AG09309 (cell line): ENCODE measurements at places on chromosomes 11 and 22.

GRCh38 chr11:130785380-130786116 lies 130.7 kb downstream of the SNX19 start:
- DNase-seq, result no peak

DNA sequence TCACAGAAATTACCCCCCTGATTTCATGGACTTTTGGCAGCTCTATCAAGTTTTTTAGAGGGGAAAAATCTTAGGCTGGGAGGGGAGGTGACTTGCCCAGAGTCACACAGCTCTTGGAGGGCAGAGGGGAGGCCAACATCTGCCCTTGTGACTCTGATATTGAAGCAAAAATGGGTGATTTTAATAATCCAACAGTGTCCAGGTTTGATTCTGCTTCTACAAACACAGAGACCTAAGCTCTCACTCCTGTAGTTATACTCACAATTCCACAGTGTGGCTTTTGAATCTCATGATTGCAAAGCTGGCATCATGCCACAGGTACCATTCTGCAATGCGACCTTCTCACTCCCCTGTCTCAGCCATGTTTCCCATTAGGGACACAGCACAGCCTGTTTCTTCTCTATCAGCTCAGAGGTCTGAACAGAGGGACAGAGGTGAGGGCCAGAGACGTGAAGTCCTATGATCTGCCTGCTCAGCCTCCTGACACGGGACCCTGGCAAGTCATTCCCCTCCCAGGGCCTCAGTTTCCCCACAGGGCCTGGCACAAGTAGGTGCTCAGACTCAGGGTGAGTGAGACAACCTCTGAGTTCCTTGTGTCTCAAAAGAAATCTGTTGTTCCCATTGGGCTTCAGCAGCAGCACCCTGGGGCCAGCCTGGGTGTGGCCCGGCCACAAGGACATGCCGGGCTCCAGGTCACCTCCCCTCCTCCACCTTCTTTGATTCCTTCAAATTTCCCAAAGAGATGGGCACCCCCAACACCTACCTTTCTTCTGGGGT lies 766 bp downstream of the APOL2 start:
- DNase-seq, result no peak

GRCh38 chr22:39215426-39216142 lies 29.2 kb downstream of the PDGFB start:
- no peak for DNase-seq

GRCh38 chr11:74257959-74258553 lies 53.4 kb downstream of the P4HA3 start:
- DNase-seq, result no peak

GRCh38 chr22:46106279-46107022 lies 43.9 kb upstream of the PPARA start:
- no peak for DNase-seq

DNA sequence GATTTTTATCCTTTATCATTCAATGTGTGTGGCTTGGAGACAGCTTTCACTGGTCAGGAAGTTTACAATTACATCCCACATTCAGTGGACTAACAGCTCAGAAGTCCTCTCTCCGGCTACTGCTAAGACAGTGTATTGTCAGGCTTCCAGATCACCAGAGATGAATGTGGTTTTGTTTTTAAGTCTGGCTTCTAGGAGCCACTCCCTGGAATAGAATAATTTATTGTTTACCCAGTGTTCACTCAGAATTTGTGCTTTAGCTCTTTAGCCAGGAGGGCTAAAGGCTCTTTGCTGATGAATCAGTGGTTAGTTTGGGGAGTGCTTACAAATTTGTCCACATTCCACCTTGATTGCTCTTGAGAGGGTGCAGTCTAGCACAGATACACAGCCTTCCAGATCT lies 26.5 kb downstream of the TRIM77 start:
- no peak for DNase-seq

- no peak for DNase-seq
These were observed 4.1 kb upstream of the ANKRD13D start for GRCh38 chr11:67284811-67285540.

- no peak for DNase-seq
These were observed 18.0 kb upstream of the BID start for GRCh38 chr22:17792299-17792698.

DNA sequence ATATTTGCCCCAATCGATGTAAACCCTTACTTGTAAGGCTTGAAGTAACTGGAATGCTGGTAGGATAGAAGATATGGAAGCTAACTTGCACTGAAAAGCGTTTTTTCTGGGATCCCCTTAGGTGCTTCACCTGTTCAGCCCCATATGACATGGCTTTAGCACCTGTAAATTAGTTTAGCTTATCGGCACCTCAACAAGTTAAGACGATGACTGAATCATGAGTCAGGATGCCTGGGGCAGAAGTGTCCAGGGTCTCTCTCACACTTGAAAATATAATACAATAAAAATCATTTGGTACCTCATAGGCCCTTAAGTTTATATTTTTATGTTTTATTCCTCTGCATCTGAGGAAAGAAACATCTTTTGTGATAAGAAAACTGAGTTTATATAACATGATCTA lies 409.2 kb upstream of the LRRC4C start:
- no peak for DNase-seq

DNA sequence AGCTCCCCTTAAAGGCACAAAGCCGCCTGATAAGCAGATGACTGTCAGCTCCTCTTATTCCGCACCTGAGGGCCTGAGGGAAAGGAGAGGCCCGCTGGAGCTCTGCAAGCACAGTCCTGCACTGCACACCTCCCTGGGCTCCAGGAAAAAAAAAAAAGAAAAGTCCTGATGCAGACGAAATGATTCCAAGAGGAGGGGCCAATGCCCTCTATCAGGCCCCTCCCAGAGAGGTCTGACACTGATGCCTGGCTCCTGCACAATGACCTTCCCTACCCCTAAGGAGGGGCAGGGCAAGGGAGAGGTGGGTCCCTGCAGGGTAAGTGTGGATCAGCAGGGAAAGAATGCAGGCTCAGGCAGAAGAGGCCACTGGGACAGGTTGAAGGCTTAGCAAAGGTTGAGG lies 572.7 kb downstream of the SOX6 start:
- no peak for DNase-seq
